ENCODE measurements at places on chromosomes 3 and 15. TPM values are rescaled to one million over a fixed set of nuclear protein-coding genes. Genes with fewer than 3 reads are reported as not detected.

- no peak for DNase-seq
These were observed 541.3 kb downstream of the UNC13C start for GRCh38 chr15:54519577-54519976.

- DNase-seq: no peak
These were observed 29.5 kb upstream of the ULK4 start for GRCh38 chr3:41991437-41991836.

GRCh38 chr15:58165661-58166060 lies 27.5 kb downstream of the AQP9 start:
- no peak for DNase-seq

- no peak for DNase-seq
These were observed 13.5 kb downstream of the SLC28A2 start for GRCh38 chr15:45265506-45265905.

DNA sequence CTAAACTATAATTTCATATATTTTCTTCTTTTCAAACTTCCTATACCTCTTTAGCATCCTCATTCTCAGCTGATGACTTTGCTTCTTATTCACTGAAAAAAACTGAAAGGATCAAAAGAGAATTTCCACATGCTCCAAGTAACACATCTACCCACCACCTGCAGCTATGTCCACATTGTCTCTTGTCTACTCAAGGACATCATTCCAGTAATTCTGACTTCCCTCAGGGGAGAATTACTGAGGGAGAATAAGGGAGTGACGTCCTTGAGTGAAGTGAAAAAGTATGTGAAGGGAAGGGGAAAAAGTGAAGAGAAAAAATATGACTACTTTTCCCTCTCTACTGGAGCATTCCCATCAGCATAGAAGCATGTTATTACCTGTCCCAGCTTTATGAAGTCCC lies 32.6 kb downstream of the ETFA start:
- DNase-seq: no peak

Gene ONECUT1
- not detected for total RNA-seq

DNA sequence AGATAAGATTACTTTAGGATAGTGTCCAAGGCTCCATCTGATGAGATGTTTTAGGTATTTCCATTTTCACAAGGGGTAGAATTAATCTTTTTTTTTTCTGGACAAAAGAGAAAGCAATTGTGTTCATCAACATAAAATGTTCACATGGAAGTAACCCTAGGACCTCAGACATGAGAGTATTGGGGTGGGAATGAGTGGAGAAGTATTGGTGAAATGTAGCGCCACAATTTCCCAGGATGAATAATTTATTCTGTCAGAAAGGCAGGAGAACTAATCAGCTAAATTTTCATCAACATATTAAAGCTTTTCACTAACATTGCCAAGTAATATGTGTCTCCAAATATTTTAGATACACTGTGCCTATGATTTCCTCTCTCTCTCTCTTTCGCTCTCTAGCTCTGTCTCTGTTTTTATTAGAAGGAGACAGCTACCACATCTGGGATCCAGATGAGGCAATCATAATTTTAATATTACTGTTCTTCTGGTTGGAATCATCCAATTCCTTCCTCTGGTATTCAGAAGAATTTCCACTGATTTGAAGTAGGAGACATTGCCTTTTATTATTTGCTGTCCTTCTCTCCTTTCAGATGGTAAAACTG lies 21.6 kb upstream of the ZNF280D start:
- DNase-seq: no peak

All from spleen (tissue), 13 donors.